ENCODE measurements at places on chromosomes 4 and X. TPM values are rescaled to one million over a fixed set of nuclear protein-coding genes. Genes with fewer than 3 reads are reported as not detected.

Gene EGFL6
- total RNA-seq = not detected

Gene FRMPD4
- total RNA-seq = not detected

GRCh38 chr4:8311101-8312068 is 41.8 kb downstream of the HTRA3 start:
- DNase-seq = peak; percentile 6
- H3K4me1 ChIP-seq = no peaks in the 10 kb centered on the region
- no peaks in the 10 kb centered on the region for H3K36me3 ChIP-seq
- H3K27ac ChIP-seq = no peak overlapping the region
- H3K27me3 ChIP-seq = no peaks in the 10 kb centered on the region

DNA sequence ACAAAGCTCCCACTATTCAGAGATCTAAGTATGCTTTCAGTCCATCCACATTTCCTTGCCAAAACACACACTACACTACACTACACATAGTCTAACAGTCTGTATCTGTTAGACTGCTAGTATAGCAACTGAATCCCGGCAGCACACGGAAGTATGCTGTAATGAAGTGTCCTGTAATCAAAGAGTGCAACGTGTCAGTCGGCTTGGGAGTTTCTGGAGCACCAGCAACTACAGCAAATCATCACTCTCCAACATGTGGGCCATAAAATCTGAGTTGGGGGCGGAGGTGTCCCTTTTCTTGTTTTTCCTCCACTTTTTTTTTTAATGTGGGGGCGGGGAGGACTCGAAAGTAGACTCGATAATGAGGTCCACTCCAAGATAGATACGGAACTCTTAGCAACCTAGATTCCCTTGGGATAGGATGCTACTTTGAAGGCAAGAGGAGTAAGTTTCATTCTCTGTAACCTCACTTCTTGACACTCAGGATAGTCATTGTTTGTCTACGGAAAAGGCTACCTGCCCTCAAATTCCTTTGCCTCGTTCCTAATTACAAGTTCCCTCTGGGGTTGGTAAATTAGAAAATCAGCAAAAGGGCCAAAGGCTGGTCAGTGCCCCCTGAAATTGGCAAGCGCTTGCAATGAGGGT is 722 bp downstream of the SLC10A7 start:
- H3K4me1 ChIP-seq = no peaks in the 10 kb centered on the region
- no peaks in the 10 kb centered on the region for H3K36me3 ChIP-seq
- H3K27me3 ChIP-seq = no peaks in the 10 kb centered on the region
- peak overlapping the region; percentile 81 for H3K4me3 ChIP-seq

- DNase-seq = no peak
- H3K36me3 ChIP-seq = no peaks in the 10 kb centered on the region
- no peaks in the 10 kb centered on the region for H3K27me3 ChIP-seq
- H3K4me3 ChIP-seq = peak overlapping the region; percentile 80
Observed at GRCh38 chr4:1009542-1010394, 1.7 kb upstream of the FGFRL1 start.
